ENCODE measurements at places on chromosomes 2 and 18. TPM values are rescaled to one million over a fixed set of nuclear protein-coding genes. Genes with fewer than 3 reads are reported as not detected.

The SCN9A gene
- total RNA-seq, result 58.6 TPM

The FIGN gene
- 1.5 TPM for total RNA-seq

The BOK gene
- total RNA-seq, result 42.4 TPM

The CFAP221 gene
- total RNA-seq, result not detected

The ELOA2 gene
- not detected for total RNA-seq

GRCh38 chr2:187871506-187871905, 317.3 kb upstream of the TFPI start:
- DNase-seq, result no peak

GRCh38 chr2:68280796-68281195, 28.5 kb upstream of the PPP3R1 start:
- DNase-seq, result no peak

DNA sequence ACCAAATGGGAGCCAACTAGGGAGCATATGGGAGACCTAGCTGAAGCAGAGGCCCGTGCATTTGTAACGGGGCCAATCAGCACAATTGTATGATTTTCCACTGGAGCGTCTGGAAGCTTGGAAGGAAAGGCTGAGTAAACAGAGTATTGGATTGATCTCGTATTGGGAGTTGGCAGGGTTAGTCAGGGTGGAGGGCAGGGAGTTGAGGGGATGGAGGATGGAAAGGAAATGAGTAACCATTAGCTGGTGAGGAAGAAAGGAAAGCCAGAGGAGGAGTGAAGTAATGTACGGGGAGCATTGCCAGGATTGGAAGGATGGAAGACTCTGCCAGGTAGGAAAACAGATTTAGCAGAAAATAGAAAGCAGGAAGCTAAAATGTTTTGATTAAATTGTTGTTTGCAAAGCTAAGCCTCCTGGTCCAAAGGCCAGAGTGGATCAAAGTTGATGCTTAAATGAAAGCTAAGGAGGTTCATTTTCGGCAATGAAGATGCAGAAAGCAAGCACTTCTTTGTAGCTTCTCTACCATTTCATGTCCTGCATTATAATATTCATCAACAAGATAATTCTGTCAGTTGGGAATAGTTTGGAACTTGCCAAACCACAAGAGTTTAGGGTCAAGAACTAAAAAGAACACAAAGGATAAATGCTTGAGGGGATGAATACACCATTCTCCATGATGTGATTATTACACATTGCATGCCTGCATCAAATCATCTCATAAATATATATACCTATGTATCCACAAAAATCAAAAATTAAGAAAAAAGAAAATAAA, 75.6 kb upstream of the TTN start:
- DNase-seq, result peak; percentile 88

GRCh38 chr18:13725566-13726231, 659 bp downstream of the FAM210A start:
- peak; percentile 8 for DNase-seq

DNA sequence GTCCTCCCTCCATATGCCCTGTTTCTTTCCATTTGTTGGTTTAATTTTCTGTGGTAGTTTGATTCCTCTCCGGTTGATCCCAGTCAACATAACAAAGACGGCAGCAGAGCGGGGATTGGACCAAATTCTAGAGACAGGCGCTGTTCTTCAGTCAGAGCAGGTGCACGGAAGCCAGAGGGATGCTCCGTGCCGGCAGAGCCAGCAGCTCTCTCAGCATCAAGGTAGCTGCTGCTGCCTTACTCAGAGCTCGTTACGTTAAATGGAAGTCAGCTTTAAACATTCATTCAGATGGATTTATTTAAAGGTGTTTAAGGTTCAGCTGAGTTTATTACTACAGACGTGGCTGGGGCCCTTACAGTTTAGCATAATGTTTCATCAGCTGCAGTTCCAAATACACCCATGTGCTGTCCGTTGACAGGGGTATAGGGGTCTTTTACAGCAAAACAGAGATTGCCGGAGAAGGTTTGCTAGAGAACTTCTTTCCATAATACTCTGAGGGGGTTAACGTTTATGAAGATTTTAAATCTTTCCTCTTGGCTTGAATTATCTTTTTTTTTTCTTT, 497.2 kb upstream of the PIK3C3 start:
- DNase-seq, result no peak

The SP140L gene
- 10.9 TPM for total RNA-seq

The STAT4 gene
- 0.51 TPM for total RNA-seq
